ENCODE measurements at places on chromosomes 3 and 15. TPM values are rescaled to one million over a fixed set of nuclear protein-coding genes. Genes with fewer than 3 reads are reported as not detected.

DNA sequence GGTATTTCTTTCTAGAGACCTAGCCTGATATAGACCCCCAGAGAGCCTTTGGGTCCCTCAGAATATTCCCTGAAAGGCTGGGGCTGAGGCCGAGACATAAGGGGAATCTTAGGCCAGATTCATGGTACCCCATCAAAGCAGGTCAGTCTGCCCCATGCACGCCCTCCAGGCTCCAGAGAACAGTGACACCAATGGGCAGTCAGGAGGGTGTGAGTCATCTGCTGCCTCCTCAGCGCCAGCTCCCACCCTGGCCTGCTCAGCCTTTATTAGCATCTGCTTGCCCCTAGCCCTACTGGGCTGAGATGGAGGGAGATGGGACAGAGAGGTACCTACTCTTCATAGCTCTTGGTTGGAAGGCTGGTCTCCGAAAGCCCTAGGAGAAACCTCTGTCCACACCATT, 14.3 kb upstream of the CAMKV start:
- no peak for DNase-seq

SEMA6D gene
- total RNA-seq = not detected

SPTSSB gene
- total RNA-seq = 0.84 TPM

- no peak for DNase-seq
Measured at GRCh38 chr3:69009559-69010410, 3.7 kb downstream of the EOGT start.

RPL35A gene
- total RNA-seq = 1,582 TPM

SERINC4 gene
- total RNA-seq = not detected

GRCh38 chr3:12822725-12823373, 18.5 kb downstream of the RPL32 start:
- peak; percentile 29 for DNase-seq

Measured in HepG2 (cell line).